RKO (cell line): ENCODE measurements at places on chromosomes 11 and 22.

GRCh38 chr22:50076646-50077535 lies 8.3 kb downstream of the MLC1 start:
- no peak for DNase-seq

DNA sequence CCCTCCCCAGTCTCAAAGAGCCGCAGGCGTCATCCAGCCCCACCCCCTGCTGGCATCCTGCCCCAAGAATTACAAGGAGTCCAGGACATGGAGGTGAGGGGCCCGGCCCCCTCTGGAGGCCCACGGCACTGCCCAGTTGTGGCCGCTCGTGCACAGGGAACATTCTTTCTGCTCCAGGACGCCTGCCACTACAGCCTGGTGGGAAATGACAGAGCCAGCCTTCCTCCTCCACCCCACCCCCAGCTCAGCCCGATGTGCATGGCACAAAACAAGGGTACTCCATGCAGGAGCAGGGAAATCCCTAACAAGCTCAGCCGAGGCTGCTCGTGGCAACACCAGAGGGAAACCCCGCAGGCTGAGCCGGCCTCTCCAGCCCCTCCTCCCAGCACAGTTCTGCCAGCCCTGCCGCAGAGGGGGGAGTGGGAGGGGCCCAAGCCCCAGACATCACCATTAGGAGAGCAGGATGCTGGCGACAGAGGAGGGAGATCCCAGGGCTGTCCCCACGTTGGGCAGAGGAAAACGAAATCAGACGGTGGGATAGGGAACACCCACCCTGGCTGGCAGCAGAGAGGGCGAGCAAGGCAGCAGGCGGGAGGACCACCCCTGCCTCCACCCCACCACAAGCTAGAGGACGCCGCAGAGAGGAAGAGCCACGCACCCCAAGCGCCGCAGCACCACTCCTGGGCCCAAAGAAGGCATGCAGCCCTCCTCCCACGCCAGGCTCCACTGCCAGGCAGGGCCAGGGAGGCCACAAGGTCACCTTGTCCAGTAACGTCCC lies 10.0 kb downstream of the IGSF9B start:
- no peak for DNase-seq

DNA sequence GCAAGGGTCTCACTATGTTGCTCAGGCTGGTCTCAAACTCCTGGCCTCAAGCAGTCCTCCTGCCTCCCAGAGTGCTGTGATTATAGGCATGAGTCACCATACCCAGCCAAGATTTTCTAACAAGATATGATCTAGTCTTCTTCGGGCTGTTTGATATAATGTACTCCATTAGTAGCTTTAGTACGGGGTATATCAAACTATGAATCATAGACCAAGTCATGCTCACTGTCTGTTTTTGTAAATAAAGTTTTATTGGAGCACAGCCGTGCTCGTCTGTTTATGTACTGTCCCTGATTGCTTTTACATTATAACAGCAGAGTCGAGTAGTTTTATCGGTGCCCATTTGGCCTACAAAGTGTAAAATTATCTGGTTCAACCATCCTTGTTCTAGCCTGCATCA lies 43.9 kb upstream of the GRIK4 start:
- peak; percentile 10 for DNase-seq

DNA sequence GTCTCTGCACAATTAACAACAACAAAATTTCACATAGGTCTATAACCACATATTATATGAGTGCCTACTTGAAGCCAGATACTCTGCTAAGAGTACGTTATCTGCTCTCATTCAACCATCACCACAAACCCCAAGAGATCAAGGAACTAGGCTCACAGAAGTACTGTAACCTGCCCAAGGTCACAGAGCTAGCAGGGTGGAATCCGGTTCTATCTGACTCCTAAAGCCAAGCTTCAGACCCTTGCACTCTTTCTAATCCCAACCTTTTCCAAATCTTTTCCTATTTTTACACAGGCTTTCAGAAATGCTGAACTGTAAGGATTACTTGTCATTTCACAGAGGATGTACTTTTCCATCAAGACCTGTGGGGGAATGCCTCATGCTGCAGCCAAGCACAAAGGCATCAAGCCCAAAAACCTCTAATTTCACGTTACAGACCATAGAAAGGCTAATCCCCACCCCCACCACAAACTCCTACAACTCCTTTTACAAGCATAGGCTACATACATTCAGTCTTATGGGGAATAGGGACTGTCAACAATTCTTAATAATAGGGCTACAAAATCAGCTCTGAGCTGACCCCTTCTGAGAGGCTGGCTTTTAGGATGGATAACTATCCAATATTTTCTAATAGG lies 927 bp downstream of the PRCP start:
- DNase-seq = peak; percentile 33

DNA sequence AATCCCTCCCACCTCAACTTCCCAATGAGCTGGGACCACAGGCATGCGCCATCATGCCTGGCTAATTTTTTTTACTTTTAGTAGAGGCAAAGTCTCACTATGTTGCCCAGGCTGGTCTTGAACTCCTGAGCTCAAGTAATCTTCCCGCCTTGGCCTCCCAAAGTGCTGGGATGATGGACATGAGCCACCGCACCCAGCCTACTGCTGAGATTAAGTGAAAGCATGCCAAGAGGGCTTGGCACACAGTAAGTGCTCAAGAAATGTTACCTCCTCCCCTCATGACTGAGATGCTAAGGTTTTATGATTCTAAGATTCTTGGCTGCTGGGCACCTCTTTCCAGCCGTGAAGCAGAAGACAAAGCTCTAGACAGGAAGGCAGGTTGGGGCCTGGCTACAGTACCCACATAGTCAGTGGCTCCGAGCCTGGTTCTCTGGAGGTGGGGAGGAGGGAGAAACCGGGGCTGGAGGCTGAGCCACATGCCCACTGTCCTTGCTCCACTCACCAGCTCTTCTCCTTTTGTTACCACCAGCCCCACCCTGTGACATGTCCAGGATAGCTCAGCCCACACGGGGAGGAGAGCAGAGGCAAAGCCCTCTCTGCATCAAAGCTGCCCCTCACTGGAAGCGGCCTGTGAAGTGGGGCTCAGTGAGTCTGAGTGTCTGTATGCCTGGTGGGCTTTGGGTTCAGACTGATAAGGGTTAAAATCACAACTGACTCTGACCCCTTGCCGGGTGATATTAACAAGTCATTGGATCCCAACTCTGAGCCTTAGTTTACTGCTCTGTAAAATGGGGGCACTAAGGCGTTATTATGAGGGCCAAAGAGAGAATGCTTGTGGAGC lies 12.9 kb downstream of the ARHGEF17 start:
- no peak for DNase-seq

DNA sequence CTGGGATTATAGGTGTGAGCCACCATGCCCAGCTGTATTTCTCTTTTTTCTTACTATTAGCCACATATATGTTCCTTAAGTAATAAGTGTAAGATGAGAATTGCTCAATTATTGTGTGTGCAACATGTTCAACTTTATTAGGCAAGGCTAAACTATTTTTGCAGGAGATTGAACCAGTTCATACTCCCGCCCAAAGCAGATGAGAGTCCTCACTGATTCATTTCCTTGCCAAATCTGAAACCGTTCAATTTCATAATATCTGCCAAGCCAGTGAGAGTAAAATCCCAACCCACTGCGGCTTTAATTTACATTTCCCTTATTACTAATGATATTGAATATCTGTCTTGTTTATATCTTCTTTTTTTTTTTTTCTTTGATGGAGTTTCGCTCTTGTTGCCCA lies 48.4 kb downstream of the KCNJ4 start:
- DNase-seq = no peak

- peak; percentile 67 for DNase-seq
Measured at GRCh38 chr11:128497061-128497775, 90.1 kb downstream of the ETS1 start.
